ENCODE measurements at places on chromosomes 16 and 17. TPM values are rescaled to one million over a fixed set of nuclear protein-coding genes. Genes with fewer than 3 reads are reported as not detected.

GRCh38 chr17:3282901-3283300 lies 15.3 kb downstream of the OR3A1 start:
- DNase-seq, result no peak

- DNase-seq, result no peak
Measured at GRCh38 chr17:81198826-81199481, 23.8 kb downstream of the CEP131 start.

SCARF1 gene
- total RNA-seq, result 2.3 TPM

DNA sequence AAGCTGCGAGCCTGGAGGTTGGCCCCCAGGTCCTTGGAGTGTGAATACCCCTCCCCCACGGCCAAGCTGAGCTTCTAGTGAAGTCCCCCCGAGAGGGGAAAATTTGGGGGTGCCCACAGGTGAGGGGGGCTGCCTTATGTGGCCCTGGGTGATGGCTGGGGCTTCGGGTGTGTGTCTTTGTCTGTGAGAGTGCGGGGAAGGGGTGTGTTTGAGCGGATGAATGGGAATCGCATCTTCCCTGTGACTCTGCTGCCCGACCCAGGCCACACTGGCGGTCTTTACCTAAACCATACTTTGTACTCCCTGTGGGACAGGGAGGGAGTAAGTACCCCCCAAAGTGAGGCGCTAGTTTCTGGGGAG lies 1.3 kb downstream of the SBK1 start:
- no peak for DNase-seq

- DNase-seq, result no peak
Measured at GRCh38 chr17:38673707-38674013, 1.1 kb downstream of the EPOP start.

- no peak for DNase-seq
Measured at GRCh38 chr16:86555704-86556075, 655 bp upstream of the MTHFSD start.

ANKRD40 gene
- total RNA-seq, result 25.6 TPM
